ENCODE measurements at places on chromosomes 16 and 17. TPM values are rescaled to one million over a fixed set of nuclear protein-coding genes. Genes with fewer than 3 reads are reported as not detected.

SNX11 gene
- total RNA-seq: 7.3 TPM

DNA sequence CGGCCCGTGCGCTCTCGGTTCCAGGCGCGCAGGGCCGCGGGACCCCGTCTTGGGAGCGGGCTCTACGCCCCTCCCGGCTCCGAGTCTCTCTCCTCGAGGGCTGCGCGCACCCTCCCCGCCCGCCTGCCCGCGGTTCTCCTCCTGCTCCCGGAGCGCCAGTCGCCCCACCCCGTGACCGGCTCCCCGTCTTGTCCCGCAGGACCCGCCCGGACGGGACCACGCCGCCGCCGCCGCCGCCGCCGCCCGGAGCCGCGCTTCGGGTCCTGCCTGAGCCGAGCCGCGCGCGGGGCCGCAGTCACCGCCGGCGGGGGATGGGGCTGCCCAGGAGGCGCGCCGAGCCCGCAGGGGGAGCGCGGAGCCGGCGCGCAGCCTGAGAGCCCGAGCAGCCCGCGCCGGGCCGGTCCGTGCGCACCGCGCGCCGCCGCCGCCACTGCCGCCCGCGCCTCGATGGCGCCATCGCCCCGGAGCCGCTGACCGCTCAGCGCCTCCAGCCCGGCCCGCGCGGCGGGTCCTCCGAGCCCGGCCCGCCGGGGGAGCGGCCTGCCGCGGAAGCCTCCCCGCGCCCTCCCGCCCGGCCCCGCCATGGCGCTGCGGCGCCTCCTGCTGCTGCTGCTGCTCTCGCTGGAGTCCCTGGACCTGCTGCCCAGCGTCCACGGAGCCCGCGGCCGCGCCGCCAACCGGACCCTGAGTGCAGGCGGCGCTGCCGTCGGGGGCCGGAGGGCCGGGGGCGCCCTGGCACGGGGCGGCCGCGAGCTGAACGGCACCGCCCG, at the start of gene SHISA6:
SHISA6 (plus strand) TSS at position 373 of the 770 bp plus-strand sequence.
- DNase-seq: no peak

ZKSCAN2 gene
- 6.8 TPM for total RNA-seq

GRCh38 chr17:53722407-53722806, 100.3 kb upstream of the KIF2B start:
- no peak for DNase-seq

GRCh38 chr17:45380046-45380765, 52.5 kb downstream of the ARHGAP27 start:
- DNase-seq: no peak

MRPL27 gene
- 38.6 TPM for total RNA-seq
